Right lung (tissue), 10 donors: ENCODE measurements at places on chromosomes 1 and 21. TPM values are rescaled to one million over a fixed set of nuclear protein-coding genes. Genes with fewer than 3 reads are reported as not detected.

Gene FAM72C
- polyA plus RNA-seq: 1.6 TPM

DNA sequence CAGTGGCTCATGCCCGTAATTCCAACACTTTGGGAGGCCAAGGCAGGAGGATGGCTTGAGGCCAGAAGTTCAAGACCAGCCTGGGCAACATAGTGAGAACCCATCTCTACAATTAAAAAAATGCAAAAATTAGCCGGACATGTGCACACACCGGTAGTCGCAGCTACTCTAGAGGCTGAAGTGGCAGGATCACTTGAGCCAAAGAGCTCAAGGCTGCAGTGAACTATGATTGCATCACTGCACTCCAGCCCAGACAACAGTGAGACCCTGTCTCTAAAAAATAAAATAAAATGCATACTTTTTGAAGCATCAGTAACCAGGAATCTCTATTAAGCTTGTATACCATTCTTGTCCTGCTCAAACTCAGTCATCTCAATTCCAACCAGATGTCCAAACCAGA is 27.2 kb upstream of the EEIG2 start:
- no peak for DNase-seq

Gene CHI3L2
- polyA plus RNA-seq: 0.21 TPM

Gene TCHH
- 0.06 TPM for polyA plus RNA-seq

Gene CHIT1
- 0.24 TPM for polyA plus RNA-seq
